ENCODE measurements at places on chromosomes 4 and X. TPM values are rescaled to one million over a fixed set of nuclear protein-coding genes. Genes with fewer than 3 reads are reported as not detected.

DNA sequence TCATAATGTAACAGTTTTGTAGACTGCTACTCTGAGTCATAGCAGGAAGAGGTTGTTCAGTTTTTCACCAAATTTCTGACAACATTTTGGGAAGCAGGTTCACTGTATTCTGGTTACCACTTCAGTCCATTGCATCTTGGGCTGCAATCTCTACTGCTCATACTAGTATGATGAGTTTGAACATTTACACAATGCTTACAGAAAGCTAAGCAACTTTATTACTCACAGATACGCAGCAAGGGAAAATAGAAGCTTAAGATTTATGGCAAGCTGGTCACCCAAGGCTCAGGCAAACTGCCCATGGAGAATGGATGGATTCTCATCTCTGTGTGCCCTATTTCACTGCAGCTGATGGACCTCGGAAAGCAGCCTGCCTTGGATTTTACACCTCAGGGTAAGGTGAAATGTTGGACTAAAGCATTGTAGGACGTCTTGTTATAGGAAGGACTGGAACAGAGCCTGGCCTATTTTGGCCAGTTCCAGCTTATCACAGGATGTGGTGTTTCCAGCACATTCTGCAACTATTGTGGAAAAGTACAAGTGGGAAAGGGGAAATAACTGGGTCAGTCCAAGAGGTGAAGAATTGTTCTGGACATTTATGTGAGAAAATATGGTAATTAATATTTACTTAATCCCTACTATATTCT lies 887.1 kb upstream of the AGA start:
- no peak for DNase-seq

- DNase-seq = no peak
Observed at GRCh38 chr4:147778942-147779341, 47.1 kb downstream of the ARHGAP10 start.

The TMSB15A gene
- not detected for total RNA-seq

DNA sequence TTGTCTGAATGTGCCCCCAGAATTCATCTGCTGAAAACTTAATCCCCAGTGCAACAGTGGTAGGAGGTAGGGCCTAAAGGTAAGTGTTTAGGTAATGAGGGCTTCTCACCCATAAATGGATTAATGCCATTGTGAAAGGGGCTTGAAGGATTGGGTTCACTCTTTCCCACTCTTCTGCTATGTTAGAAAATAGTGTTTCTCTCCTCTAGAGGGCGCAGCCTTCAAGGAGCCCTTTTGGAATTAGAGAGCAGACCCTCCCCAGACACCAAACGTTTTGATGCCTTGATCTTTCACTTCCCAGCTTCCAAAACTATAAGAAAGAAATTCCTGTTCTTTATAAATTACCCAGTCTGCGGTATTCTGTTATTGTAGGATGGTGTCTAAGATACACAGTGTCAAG lies 706.4 kb downstream of the SMARCA1 start:
- no peak for DNase-seq
